ENCODE measurements at places on chromosomes 5 and 9. TPM values are rescaled to one million over a fixed set of nuclear protein-coding genes. Genes with fewer than 3 reads are reported as not detected.

Gene GFPT2
- total RNA-seq: 0.68 TPM

Gene C9orf43
- total RNA-seq: 0.23 TPM

Gene F2R
- total RNA-seq: 99.4 TPM

Gene GRXCR2
- total RNA-seq: not detected

Gene CCL27
- total RNA-seq: not detected

Gene VPS13A
- 35.6 TPM for total RNA-seq

Gene DPM2
- total RNA-seq: 9.9 TPM

Gene PCDHB4
- total RNA-seq: 0.17 TPM

Gene CDKN2B-AS1
- 2.2 TPM for total RNA-seq

Gene IL13
- total RNA-seq: not detected

Gene CATSPER3
- not detected for total RNA-seq

Gene CACFD1
- 21.4 TPM for total RNA-seq

Gene INIP
- 26.5 TPM for total RNA-seq

Gene TRIM32
- total RNA-seq: 19.3 TPM

Gene TAF11L10
- total RNA-seq: not detected

Gene GRIA1
- total RNA-seq: not detected

Gene ZBED3
- total RNA-seq: 6.1 TPM

Gene OR1Q1
- not detected for total RNA-seq

Gene MRPS2
- total RNA-seq: 19.5 TPM

Gene CER1
- total RNA-seq: not detected

Gene ZFR
- total RNA-seq: 72.8 TPM

Gene TLR4
- 184 TPM for total RNA-seq

Gene PLAC8L1
- not detected for total RNA-seq

Gene FAM221B
- not detected for total RNA-seq

Gene STPG3
- not detected for total RNA-seq

Gene CFAP90
- total RNA-seq: not detected

Gene AIF1L
- total RNA-seq: 26.4 TPM

Gene TMEM203
- total RNA-seq: 31.1 TPM

Gene FOXI1
- not detected for total RNA-seq

Gene SHOC1
- total RNA-seq: not detected

Gene ANKRD55
- 3.2 TPM for total RNA-seq

Gene PCDHGB5
- total RNA-seq: 16.7 TPM

Gene SPINK7
- total RNA-seq: not detected

Gene INSL6
- total RNA-seq: not detected

Gene TPRN
- total RNA-seq: 4.6 TPM

Gene HTR1A
- not detected for total RNA-seq

Gene PCDH1
- total RNA-seq: 94.4 TPM

Gene PCDHB13
- total RNA-seq: 1.4 TPM

Gene SLC36A3
- not detected for total RNA-seq

Gene NKD2
- 0.17 TPM for total RNA-seq

Gene CCL28
- total RNA-seq: 1.2 TPM

Gene RXRA
- total RNA-seq: 23.3 TPM

Gene LRRC19
- not detected for total RNA-seq

Gene PRSS3
- total RNA-seq: 0.51 TPM

Gene LCN9
- not detected for total RNA-seq

Gene IFNB1
- total RNA-seq: not detected

Gene OR1J2
- not detected for total RNA-seq

Gene SPATA31E1
- not detected for total RNA-seq

Gene C5orf15
- total RNA-seq: 26.4 TPM

Gene GPX8
- 18.7 TPM for total RNA-seq

Gene FABP6
- total RNA-seq: not detected

Gene IL5
- not detected for total RNA-seq

Gene CD274
- 17.7 TPM for total RNA-seq

Gene SOX30
- 0.09 TPM for total RNA-seq

Gene C5orf63
- total RNA-seq: 1.9 TPM

Gene CCIN
- under 0.01 TPM for total RNA-seq

Gene HTR4
- not detected for total RNA-seq

All from dermis blood vessel endothelial cell (primary cell).